ENCODE measurements at places on chromosomes 6 and 20.

DNA sequence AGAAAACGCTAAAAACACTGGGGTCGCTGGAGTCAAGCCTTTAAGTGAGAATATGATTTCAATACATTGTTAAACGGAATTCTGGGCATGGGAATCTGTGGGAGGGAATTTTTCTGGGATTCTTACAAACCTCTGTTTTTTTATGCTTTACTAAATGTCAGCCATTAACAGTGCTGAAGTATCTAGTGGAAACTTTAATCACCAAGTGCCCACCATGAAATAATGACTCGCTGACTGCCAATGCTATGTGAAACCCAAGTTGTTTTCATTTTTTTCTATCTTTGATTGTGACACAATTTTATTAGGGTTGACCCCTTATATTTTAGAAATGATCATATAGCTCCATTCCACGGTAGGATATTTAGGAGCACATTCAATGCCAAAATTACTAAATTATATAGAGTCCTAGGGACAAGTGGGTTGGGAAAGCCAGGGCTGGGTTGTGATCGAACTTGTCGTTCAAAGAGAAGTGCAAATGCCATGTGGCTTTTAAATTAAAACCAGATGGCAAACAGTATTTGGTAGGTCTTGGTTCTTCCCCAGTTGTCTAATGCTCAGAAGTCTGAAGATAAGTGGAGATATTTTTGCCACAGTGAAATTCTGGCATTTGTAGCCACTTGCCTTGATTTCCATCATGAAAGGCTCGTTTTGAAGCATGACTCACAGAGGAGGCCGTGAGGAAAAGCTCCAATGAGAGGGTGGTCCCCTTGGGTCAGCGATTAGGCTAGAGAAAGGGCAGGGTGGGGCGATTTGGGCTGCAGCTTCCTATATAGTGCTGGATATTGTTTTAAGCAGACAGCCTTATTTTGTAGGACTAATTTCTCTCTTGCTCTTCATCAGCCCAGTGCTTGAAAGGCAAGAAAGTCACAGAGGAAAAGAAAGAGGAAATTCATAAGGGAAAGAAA, 254.4 kb upstream of the JAG1 start:
- no peak for DNase-seq

- DNase-seq, result no peak
These were observed 24.2 kb downstream of the RBM24 start for GRCh38 chr6:17305219-17306001.

GRCh38 chr6:11684901-11685480, 93.6 kb downstream of the ADTRP start:
- DNase-seq, result no peak

- DNase-seq, result no peak
These were observed 19.3 kb downstream of the UST start for GRCh38 chr6:148765898-148766808.

GRCh38 chr6:53858913-53859312, 64.1 kb downstream of the LRRC1 start:
- DNase-seq, result no peak

- no peak for DNase-seq
These were observed 29.9 kb downstream of the HSF2 start for GRCh38 chr6:122429323-122429722.

DNA sequence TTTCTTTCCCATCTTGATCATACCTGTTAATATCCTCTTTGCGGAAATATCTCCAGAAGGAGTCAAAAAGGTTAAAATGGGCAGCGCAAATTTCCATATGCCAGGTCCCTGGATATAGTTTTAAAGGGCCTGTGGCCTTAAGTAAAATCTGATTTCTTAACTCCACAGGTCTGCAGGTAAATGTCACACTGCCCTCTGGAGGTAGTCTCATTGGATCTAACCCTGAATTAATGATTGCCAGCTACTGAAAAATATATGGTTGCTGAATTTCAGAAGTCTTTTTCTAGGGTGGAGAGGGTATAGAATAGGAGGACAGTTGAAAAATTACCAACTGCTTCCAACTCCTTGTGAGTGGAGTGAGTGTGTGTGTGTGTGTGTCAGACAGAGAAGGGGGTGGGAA, 8.5 kb downstream of the MOXD1 start:
- no peak for DNase-seq
